Activated naive CD8-positive, alpha-beta T cell treated with anti-CD3 and anti-CD28 coated beads for 36 hours (primary cell): ENCODE measurements at places on chromosomes 4 and X. TPM values are rescaled to one million over a fixed set of nuclear protein-coding genes. Genes with fewer than 3 reads are reported as not detected.

- H3K36me3 ChIP-seq = no peaks in the 10 kb centered on the region
- DNase-seq = no peak
- no peak overlapping the region for H3K4me3 ChIP-seq
- H3K27me3 ChIP-seq = no peaks in the 10 kb centered on the region
- H3K27ac ChIP-seq = no peak overlapping the region
These were observed 16.3 kb upstream of the XAGE2 start for GRCh38 chrX:52352551-52352950.

DNA sequence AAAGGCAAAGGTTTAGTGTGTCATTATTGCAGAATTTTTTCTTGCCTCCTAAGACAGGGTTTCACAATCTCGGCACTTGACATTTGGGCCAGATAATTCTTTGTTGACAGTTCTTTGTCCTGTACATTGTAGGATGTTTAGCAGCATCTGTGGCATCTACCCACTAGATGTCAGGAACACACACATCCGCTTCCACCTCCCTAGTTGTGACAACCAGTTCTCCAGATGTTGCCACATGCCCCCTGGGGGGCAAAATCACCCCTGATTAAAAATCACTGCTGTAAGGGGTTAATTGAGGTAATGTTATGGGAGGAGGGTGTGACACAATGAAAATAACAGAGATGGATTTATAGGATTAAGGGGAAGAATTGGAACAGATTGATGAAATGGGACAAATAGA is 75.3 kb downstream of the HMGB2 start:
- DNase-seq = no peak
- H3K4me1 ChIP-seq = peaks cover 15% of the 10 kb centered on the region
- no peaks in the 10 kb centered on the region for H3K27me3 ChIP-seq
- peaks cover 2% of the 10 kb centered on the region for H3K36me3 ChIP-seq
- no peak overlapping the region for H3K4me3 ChIP-seq

- no peaks in the 10 kb centered on the region for H3K36me3 ChIP-seq
- H3K4me3 ChIP-seq = no peak overlapping the region
- peaks cover 6% of the 10 kb centered on the region for H3K4me1 ChIP-seq
- no peak for DNase-seq
- peaks cover 4% of the 10 kb centered on the region for H3K27me3 ChIP-seq
These were observed 128.8 kb downstream of the GPAT3 start for GRCh38 chr4:83664741-83665140.

Gene WDR45
- total RNA-seq = 23.7 TPM

Gene F8A1
- total RNA-seq = 39.3 TPM

Gene BEX2
- total RNA-seq = 17.6 TPM

Gene FAM9B
- not detected for total RNA-seq
